ENCODE measurements at places on chromosomes 11 and 22.

- no peak for DNase-seq
These were observed 217.2 kb upstream of the CADM1 start for GRCh38 chr11:115721296-115721995.

DNA sequence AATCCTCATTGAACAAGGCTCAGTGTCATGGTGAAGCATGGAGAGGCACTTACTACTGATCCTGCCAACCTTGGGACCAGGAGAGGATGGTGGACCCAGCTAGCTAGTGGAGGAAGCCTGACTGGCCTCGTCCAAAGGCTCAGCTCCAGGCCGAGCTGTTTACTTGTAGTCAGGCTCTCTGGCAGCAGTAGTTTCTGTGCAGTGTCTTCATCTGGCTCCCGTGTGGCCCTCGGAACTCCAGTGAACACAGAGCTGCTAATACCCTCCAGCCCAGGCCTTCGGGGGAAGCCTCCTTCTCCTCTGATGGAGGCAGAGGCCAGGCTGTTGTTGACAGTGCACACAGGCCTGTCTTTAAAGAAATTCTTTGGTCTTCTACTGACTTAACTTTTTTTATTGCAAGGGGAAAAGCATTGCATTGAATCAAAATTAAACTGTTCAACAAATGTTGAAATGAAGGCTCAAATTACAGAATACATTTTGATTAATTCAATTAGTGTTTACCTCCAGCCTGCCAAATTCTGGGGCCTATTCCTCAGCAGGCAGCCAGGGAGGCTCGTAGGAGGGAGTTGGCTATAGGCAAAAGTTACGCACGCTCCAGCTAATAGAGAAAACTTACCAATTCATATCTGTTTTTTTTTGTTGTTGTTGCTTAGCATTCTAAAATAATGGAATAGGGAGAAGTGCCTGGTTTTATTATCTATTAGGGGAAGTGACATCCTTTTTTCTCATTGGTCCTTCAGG lies 18.8 kb downstream of the PPFIBP2 start:
- DNase-seq = no peak

DNA sequence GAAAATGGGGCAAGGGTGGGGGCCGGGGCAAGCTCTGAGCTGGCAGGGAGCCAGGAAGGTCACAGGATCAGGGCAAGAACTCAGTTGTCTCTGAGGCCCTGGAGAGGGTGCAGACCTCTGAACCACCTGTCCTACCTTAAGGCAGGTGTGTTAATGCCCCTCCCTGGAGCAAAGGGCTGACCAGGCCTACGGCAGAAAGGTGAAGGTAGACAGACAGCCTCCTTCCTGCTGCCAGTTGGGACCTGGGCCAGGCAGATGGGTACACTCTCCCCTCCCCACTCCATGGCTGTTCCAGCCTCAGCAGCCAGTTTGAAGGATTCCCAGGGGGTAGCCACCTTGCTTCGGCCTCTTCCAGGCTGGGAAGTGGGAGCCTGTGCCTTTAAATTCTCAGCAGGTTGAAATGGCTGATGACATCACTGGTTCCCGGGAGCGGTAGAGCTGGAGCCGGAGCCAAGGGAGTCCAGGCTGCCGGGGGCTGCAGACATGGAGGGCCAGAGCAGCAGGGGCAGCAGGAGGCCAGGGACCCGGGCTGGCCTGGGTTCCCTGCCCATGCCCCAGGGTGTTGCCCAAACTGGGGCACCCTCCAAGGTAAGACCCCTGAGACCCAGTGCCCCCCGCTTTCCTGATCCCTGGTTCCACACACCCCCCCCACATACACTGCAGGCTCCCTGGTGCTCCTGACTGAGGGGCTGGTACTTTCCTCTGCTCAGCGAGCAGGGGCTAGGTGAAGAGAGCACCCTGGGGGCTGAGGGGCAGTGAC lies at the start of gene INPP5J:
Gene INPP5J (plus strand): TSS at position 435 of the 760 bp plus-strand sequence. CDS start 49 bp downstream, at position 484.
- DNase-seq = no peak

- DNase-seq = no peak
These were observed 15.4 kb downstream of the FAM83F start for GRCh38 chr22:40009951-40010671.

DNA sequence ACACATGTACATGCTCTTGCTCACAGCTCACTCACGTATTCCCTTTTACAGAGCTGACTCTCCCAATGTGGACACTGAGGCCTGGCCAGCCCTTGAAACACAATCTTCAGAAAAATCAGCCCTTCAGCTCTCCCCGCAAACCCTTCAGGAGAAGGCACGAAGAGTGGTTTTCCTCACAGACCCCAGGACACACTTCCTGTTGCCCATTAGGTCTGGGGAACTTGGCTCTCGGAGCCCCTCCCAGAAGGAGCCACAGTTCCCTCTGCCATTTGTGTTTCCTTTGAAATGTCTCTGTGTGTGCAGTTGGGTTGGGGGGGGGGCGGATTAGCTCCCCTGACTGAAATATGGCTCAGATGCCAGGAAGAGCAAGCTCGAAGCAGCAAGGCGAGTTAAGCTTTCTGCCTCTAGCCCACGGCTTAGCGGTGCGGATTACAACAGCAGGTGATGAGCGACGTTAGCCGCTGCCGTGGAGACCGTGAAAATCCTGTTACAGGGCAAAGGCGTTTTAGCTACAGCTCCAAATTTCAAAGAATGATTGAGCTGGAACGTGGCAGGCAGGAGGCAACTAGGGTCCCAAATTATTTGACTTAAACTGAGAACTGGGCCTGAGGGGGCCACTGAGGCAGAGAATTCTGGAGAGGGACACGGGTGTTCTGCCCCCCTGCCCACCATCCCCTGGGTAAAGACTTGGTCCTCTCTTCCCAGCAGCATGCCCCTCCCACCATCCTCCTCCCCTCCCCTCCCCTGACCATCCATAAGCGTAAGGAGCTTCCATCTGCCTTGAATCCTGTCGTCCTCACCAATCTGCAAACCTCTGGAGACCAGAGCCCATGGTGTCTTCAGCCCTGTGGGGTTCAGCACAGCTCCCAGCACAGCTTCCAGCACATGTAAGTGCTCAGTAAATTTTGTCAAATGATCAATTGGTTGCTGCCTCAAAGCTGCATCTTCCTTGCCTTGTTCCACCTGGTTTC lies 598.6 kb downstream of the BUD13 start:
- DNase-seq = no peak
